ENCODE measurements at places on chromosomes 2 and 18.

DNA sequence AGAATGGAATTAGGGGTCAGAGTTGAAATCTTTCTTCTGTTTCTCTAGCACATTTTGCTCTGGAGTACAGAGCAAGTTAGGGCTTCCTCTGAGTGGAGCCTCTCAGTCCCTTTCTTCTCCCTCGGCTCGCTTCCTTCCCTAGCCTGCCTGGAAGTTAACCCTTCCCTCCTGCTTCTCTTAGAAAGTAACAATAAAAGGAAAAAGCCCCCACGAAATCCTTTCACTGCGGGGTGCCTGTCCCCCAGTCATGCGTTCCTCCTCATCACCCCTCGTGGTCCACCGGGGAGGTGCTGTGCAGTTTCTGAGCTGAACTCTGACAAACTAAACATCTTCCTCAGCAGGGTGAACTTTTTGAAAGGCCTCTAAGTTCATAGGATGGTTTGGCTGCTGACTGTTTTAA, 2.0 kb downstream of the IGFBP2 start:
- no peak for DNase-seq

DNA sequence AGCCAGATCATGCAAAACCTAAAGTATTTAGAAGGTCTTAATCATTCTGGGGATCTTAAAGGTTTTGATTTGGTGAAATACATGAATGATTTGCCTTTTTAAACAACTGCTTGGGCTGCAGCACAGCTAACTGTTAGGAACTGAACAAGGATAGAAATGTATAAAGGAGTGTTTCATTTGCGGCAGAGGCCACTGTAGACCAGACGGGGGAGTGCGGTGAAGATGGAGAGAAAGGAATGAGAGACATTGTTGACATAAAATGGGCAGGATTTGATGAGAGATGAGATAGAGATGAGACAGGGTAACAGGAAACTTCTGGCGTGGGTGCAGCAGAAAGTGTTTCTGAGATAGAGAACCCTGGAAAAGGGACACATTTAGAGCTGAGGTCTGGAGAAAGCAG, 308.1 kb downstream of the TMX3 start:
- DNase-seq = no peak

- no peak for DNase-seq
Observed at GRCh38 chr2:196259507-196260481, 88.4 kb upstream of the STK17B start.

DNA sequence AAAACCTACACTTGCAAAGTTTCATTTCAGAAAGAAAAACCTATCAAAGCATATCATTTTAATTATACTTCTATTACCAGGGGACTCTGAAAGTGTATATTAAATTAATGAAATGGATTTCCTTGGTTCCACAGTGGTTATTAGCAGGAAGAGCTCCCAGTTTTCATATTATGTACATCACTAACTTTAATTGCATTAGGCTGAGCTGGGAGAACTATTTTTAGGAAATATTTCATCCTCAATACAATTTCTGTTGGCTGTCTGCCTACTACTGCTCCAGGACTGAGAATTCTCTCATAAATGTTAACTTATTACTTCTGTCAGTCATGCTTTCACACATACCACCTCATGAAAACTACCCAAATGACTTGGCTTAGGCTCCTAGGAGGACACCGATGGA, 301.4 kb downstream of the CMPK2 start:
- no peak for DNase-seq

- DNase-seq = no peak
Observed at GRCh38 chr2:10085043-10085667, 4.9 kb upstream of the CYS1 start.

GRCh38 chr2:241772063-241772499, 4.5 kb upstream of the GAL3ST2 start:
- DNase-seq = no peak
